Hematopoietic multipotent progenitor cell (in vitro differentiated cells): ENCODE measurements at places on chromosomes 6 and 20.
A peak's percentile ranks its signal among the peaks of the same experiment; 100 is the strongest.

DNA sequence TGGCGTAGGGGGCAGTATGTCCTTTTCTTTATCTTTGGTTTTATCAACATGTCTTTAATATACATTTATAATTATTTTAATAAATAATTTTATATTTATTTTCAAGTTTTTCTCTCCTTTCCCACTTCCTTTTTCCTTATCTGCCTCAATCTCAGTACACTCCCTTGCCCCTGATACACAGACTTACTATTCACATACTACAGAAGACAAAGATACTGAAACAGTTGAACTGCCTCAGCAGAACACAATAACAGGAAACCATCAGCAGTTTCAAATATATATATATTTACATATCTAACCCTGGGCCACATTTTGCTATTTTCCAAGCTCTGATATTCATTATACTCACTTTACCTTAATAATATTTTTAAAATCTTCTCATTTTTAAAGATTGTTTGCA is 19.8 kb downstream of the IBTK start:
- no peak for DNase-seq

GRCh38 chr6:122026582-122027369 is 372.7 kb upstream of the HSF2 start:
- no peak for DNase-seq

- no peak for DNase-seq
Measured at GRCh38 chr6:92473056-92473455, 946.3 kb downstream of the EPHA7 start.

DNA sequence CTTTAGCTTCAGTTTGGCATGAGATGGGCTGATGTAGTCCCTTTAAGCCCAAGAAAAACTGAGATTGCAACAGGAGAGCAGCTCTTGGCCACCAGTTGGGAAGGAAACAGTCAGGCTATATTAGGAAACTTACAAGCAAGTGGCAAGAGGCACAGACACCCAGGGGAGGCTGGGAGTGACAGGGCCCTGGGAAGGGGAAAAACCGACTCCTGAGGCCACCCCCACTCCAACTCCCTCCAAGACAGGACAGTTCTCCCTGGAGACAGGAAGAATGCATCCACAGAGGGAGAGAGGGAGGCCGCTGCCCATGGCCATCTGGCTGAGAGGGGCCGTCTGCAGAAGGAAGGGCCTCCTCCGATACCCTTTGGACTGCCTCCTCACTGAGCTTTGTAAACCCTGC is 20.5 kb downstream of the JPH2 start:
- no peak for DNase-seq

- DNase-seq: peak; percentile 18
Measured at GRCh38 chr20:47205577-47206123, 150.8 kb downstream of the ZMYND8 start.

DNA sequence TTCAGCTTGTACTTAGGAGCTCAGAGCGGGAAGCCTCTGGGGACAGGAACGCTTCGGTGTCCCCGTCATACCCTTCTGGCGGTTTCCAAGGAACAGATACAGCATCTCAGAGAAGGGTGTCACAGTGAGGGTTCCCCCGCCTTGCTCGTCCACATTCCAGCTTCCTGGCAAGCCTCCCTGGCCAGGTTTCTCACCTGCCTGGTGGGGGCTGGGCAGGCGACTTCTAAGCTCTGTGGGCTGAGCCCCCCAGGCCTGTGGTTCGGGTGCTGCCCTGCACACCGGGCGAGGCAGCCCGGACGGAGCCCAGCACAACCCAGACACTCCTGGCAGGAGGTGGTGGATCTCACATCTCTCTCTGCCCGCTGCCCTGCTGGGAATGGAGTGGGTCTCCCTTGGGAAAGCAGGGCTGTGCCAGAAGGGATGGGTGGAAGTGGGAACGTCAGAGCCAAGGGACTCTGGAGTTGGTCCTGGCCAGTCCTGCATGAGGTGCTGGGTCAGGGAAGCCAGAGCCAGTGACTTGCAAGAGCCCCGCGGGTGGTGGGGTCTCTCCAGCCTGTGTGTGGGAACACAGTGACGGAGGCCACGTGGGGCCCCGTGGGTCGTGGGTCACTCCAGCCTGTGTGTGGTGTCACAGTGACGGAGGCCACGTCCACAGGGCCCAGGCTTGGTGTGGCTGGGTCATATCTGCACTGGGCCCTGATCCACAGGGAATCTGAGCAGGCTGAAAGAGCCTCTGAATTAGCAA is 47.7 kb upstream of the SMOC2 start:
- no peak for DNase-seq

GRCh38 chr6:36612101-36612625 is 18.0 kb downstream of the SRSF3 start:
- DNase-seq: no peak
